Cardiac septum (tissue), 1 donor: ENCODE measurements at places on chromosomes 6 and 20.

GRCh38 chr6:107819964-107820337 lies 4.2 kb downstream of the SCML4 start:
- DNase-seq: no peak

GRCh38 chr6:155278319-155279049 lies 14.7 kb downstream of the CLDN20 start:
- no peak for DNase-seq

DNA sequence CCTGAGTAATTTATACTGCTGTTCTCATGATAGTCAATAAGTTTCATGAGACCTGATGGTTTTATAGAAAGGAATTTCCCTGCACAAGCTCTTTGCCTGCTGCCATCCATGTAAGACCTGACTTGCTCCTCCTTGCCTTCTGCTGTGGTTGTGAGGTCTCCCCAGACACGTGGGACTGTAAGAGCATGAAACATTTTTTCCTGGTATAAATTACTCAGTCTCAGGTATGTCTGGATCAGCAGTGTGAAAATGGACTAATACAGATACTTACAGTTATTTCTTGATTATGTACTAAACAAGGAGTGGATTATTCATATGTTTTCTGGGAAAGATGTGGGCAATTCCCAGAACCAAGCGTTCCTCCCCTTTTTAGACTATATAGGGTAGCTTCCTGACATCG lies 1.9 kb upstream of the TRIM38 start:
- no peak for DNase-seq

- no peak for DNase-seq
Observed at GRCh38 chr6:155426408-155426945, 29.2 kb downstream of the NOX3 start.

DNA sequence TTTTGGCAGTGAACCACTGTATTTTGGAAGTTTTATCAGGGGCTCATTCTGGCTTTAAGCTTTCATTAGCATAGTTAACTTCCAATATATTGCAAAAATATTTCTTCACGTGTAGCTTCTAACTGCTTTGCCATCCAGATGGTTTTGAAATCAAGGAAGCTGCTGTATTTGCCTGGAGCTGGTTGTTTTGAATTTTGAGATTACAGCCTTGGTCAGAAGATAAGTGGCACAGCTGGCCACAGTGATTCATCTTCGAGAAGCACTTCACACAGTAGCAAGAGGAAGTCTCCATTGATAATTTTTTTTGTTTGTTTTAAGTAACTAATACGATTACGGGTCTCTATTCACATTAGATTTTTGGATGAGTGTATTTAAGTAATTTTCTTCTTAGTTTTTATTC lies 3.8 kb downstream of the APCDD1L start:
- DNase-seq: no peak

DNA sequence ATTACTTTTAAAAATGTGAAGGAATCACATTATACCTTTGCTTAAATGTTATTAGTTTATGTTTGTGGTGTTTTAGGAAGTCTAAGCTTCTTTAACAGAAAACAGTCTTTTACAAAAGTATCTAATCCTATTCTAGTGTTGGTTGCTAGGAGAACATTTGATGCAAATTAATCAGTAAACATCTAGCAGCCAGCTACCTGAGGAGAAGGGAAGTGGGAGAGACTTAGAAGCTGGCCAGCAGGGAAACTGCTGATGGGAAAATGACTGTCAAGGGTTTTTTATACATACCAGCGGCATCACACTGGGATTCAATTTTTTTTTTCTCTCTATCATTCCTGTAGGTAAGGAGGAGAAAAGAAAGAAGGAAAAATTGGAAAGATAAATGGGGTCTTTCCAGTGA lies 686.0 kb upstream of the MMS22L start:
- no peak for DNase-seq

DNA sequence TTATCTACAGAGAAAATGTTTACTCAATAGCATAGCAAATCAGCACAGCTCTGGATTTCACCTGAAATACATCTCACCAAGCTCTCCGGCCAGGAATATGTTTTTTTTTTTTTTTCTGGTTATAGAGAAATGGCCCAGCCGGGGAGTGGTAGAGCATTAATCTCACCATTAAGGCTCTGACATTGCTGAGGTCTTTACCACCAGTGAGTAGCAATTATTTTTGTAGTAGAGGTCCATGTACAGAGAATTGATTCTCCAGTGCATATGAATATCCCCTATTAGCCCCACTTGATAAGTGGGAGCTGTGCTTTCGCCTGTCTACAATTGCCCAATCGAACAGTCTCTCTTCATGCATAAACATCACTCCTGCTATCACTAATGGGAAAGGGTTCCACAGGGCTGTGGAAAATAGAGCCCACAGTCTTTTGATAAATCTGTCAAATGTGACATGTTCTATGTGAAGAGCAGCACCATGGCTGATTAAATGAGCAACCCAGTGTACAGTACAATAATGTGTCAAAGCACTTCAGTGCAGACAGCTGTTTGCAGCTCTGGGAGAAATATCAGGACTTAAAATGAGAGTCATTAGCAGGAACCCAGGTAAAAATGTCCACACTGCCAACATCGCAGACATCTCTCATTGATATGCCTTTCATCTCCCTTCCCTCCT lies 227.1 kb upstream of the ID4 start:
- DNase-seq: no peak

- no peak for DNase-seq
Observed at GRCh38 chr6:87393026-87393622, 14.6 kb upstream of the CFAP206 start.

- no peak for DNase-seq
Observed at GRCh38 chr20:61287583-61288275, 35.7 kb downstream of the CDH4 start.

DNA sequence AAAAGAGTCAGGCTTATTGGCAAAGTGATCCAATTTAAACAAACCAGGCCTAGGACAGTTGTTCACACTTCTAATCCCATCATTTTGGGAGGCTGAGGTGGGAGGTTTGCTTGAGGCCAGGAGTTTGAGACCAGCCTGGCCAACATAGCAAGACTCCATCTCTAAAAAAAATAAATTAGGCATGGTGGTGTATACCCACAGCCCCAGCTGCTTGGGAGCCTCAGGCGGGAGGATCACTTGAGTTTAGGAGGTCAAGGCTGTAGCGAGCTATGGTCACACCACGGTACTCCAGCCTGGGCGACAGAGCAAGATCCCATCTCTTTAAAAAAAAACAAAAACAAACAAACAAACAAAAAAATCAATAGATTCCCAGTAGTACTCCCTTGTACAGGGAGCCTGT lies 86.8 kb downstream of the SASH1 start:
- no peak for DNase-seq

- DNase-seq: no peak
Observed at GRCh38 chr6:30463651-30464618, 25.4 kb upstream of the HLA-E start.

- DNase-seq: no peak
Observed at GRCh38 chr20:44584162-44584561, 1.8 kb downstream of the PKIG start.

GRCh38 chr6:137762168-137763090 lies 104.6 kb upstream of the TNFAIP3 start:
- DNase-seq: no peak

DNA sequence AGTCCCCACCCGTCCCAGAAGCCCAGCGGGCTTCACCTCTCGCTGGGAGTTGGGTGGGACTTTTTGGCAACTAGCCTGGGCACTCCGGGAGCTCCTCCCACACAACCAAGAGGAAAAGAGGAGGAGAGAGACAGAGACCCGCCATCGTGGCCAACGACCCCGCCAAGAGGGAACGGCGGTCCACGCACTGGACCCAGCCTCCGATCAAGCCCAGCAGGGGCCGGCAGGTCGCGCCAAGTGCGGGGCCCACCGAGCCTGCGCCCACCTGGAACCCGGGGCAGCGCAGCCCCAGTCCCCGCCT lies 3.0 kb upstream of the TMEM14C start:
- DNase-seq: no peak

DNA sequence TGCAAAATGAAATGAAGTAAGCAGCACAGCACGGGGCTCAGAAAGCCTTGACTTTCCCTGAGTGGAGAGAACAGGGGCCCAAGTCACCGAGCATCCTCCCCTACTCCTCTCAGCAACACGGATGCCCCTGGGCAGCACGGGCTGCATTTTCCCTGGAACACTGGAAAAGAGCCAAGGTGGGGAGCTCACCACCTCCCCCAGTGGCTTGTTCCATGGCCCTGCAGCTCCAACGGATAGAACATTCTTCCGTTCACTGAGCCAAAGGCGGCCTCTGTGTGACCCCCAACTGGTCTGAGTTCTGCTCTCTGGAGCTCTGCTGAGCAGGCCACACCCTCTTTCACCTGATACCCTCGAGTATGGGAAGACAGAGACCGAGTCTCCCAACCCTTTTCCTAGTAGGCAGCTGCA lies 20.8 kb upstream of the EMILIN3 start:
- no peak for DNase-seq

GRCh38 chr6:38775870-38776269 lies 60.8 kb downstream of the DNAH8 start:
- DNase-seq: no peak

DNA sequence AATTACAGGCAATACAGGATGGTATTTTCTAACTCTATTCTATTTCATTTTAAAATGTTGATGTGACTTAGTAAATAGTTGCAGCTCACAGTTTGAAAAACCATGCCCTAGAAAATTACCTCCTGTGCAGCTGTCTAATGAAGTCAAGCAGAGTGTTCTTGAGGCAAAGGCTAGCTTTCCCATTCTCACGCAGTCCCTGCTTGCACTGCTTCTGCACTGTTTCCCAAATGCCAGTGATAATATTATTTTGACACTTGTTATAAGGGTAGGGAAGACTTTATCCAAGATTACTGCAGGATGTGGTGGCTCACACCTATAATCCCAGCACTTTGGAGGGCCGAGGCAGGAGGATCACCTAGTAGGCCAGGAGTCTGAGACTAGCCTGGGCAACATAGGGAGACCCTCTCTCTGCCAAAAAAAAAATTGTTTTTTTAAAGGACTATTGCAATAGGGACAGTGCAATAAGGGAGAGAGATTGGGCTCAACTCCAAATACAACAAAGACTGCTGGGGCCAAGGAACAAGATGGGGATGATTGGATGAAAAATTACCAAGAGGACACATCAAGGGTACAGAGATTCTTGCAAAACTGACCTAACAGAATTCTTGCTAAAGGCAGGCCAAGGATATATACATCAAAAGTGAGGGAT lies 196.1 kb downstream of the LY86 start:
- DNase-seq: no peak

- no peak for DNase-seq
Observed at GRCh38 chr6:10873374-10873773, 8.5 kb downstream of the GCM2 start.

- DNase-seq: no peak
Observed at GRCh38 chr20:58017970-58018530, 210.4 kb downstream of the ANKRD60 start.

GRCh38 chr6:49406250-49406970 lies 56.6 kb downstream of the MMUT start:
- no peak for DNase-seq

DNA sequence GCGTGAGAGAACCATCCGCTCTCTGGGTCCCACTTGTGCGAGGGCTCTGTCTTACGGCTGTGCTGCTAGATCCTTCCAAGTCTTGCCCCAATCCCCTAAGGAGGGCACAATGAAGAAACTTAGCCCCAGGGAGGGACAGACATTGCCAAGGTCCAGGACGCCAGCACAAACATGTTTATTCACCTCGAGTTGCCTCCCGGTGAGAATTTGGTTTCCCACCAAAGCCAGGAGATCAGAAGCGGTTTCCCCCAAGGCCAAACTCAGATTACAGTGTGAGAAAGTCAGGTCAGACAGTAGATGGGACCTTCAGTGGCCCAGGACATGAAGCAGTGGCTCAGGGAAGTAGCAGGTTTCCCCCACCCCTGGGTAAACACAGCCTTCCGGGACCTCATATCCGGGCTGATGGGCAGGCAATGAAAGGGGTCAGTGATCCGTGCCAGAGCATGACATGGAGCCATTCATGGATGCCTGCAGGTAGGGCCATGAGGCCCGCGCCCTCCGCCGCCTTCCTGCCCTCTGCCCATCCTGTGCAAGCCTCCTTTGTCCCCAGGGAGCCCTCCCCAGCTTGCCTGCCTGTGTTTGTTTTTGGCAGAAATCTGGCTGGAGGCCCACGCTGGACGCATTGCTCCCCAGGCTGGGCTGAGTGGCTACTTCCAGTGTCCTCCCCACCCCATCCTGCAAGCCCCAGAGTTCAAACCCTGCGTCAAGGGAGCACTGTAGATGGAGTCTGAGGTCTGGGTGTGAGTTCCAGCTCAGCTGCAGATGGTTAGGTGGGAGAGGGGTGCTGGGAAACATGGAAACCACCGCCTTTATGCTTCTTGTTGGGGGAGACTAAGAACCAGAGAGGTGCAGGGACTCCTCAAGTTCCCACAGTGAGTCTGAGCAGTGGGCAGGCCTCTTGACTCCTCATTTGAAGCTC lies 2.0 kb downstream of the BPIFB2 start:
- DNase-seq: no peak

GRCh38 chr6:131917763-131918649 lies 33.2 kb downstream of the CCN2 start:
- no peak for DNase-seq

- DNase-seq: no peak
Observed at GRCh38 chr6:39758905-39759605, 33.1 kb upstream of the DAAM2 start.

DNA sequence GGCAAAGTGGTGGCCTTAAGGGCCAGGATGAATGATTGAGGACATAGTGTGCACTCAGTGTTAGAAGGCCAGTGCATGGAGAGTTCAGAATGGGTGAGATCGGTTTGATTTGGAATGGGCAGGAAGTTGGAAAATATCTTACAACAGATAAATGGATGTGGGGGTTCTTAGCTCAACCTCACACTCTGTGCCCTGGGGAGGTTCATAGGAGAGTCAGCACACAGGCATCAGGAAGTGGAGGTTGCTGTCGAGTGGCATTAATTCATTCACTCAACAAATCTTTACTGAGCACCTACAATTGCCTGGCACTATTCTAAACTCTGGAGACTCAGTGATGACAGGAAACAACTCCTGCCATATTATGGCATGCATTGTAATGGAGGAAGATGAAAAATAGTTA lies 313.7 kb upstream of the SUPT3H start:
- no peak for DNase-seq

- DNase-seq: no peak
Observed at GRCh38 chr6:106163446-106163965, 77.4 kb downstream of the PRDM1 start.

DNA sequence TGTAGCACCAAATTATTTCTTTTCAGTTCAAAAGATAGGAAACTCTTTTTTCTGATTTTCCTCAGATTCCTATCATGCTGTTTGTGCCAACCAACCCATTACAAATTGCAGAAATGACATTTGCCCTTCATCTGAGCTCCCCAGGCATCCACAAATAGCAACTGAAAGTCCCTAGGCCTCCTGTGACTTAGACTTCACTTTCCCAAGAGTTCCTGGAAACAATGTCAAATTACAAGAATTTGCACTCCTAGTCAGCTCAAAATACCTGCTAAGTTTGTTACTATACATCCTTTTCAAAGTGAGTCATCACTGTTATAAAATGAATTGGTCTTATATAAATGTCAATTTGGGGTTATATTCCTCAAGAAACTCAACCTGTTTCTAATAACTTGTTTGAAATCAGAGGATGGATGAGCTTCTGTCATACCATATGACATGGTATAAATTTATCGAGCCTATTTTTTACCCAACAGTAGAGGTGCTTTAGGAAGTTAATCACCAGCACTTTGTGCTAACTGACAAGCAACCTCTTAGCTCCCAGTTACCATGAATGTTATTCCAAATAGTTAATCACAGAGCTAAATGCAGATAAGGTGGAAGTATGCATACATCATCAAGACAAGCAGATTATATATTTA lies 256.5 kb downstream of the HACE1 start:
- no peak for DNase-seq
